HCT116 (cell line): ENCODE measurements at places on chromosomes 1 and 21.

DNA sequence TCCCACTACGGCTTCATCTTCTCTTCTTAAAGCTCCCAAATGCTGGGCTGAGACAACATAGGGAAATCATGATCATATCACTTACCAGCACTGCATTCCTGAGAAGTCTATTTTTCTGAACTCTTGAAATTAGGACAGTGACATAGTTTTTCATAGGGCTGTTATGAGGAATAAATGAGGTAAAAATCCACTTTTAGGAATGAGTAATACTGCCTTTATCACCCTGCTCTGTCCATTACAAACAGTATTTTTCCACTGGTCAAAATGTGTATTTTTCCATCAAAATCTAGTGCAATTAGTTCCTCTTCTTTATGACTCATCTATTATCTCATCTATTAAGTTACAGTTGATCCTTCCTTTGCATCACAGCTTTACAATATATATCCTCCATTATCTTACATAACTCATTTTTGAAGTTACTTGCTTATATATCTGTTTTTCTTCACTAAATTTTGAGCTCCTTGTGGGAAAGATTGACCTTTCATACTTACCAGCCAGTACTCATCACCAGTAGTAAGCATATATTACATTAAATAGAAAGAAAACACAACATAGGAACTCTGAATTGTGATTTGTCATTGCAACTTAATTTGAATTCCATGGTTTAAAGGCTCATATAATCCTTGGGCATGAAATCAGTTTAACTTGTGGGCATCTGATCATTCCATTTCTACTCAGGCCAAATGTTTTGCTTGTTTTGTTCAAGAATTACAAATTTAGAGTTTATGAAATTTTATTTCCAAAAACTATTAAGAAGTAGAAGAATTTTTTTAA is 37.1 kb downstream of the PRRX1 start:
- no peak for DNase-seq

- DNase-seq = no peak
Measured at GRCh38 chr1:9960706-9961562, 17.7 kb downstream of the NMNAT1 start.

DNA sequence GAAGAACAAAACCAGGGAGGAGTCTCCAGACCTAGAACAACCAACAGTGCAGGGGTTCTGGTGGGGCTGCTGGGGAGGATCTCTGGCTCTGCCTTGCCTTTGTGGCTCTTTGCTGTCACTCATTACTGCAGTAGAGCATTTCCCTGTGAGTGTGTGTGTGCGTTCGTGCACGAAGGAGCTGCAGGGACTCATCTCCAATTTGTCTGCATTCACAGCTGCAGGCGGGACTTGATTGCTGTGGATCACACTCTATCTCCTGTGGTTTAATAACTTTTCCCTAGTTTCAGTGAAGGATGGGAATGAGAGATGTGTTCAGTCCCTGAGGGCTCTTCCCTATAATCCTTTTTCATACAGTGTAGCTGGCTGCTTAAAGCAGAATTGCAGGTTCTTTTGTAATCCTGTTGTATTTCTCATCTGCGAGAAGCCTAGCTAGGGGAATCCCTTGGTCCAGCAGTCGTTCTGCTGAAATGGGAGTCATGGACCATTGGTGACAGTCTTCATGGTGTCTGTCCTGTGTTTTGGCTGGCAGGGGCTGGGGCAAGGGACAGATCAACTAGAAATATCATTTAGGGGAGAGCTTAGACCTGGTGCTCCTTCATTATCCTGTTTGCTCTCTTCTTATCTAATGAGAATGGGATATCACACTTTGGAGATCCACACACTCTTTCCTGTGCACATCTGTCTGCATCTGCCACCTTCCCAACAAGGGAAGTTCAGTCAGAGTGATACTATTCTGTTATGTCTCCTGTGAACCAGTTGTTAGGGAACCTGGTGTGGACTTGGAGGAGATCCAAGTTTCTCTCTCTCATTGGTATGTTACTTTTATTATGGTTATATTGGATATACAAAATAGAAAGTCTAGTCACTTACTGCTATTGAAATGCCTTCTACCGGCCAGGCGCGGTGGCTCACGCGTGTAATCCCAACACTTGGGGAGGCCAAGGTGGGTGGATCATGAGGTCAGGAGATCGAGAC is 3.0 kb downstream of the PCP4L1 start:
- DNase-seq = no peak

- DNase-seq = no peak
Measured at GRCh38 chr1:167541610-167542009, 12.0 kb downstream of the CREG1 start.

- no peak for DNase-seq
Measured at GRCh38 chr1:226827458-226827857, 43.0 kb upstream of the PSEN2 start.

DNA sequence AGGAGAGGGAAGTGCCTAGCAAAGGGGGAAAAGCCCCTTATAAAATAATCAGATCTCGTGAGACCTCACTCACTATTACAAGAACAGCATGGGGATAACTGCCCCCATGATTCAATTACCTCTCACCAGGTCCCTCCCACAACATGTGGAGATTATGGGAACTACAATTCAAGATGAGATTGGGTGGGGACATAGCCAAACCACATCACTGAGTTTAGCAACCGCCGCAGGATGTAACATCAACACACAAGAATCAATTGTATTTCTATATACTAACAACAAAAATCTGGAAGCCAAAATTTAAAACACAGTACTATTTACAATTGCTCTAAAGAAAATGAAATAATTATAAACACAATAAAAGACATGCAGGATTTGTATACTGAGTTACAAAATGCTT is 21.9 kb downstream of the DIRAS3 start:
- DNase-seq = no peak
